Thoracic aorta (tissue), 2 donors: ENCODE measurements at places on chromosomes 11 and 22.

DNA sequence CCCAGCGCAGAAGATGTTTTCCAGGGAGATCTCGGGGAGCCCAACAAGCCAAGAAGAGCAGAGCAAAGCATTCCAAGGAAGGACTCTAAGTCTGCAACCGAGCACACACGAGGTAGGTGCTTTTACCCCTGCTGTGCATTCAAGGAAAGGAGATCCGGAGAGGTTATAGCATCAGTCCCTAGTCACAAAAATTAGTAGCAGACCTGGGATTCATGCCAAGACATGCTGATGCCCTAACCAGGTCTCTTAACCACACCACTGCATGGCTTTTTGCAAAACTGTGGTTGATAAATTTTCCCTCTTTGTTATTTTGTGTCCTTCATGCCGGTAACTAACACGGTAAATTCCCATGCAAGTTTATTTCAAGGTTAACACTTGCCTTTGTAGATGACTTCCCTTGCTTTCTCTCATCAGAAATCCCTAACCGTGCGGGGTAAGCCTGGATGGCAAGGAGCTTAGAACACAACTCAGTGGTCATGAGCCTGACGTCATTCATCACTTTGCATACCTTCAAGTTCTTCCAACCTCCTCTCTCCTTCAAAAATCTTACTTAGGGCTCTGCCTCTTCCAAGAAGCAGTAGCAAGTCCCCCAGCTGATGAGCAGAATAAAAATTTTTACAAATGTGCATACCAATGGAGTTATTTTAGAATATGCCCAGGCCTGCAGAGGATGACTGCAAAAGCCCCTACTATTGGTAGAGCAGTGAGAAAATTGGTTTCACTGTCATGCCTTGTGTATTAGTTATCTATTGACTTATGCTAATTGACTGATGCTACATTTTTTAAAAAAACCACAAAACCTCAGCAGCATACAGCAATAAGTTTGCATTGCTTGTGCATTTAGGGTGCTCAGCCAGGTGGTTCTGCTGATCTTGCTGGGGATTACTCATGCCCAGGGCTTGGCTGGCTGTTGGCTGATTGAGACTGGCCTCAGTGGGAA lies 465.1 kb downstream of the MN1 start:
- no peak for DNase-seq

- no peak for DNase-seq
Measured at GRCh38 chr11:102733232-102733875, 8.6 kb upstream of the MMP8 start.

- DNase-seq, result no peak
Measured at GRCh38 chr22:21736948-21737347, 1.4 kb upstream of the YPEL1 start.

- no peak for DNase-seq
Measured at GRCh38 chr11:117192401-117192875, 6.7 kb upstream of the TAGLN start.

DNA sequence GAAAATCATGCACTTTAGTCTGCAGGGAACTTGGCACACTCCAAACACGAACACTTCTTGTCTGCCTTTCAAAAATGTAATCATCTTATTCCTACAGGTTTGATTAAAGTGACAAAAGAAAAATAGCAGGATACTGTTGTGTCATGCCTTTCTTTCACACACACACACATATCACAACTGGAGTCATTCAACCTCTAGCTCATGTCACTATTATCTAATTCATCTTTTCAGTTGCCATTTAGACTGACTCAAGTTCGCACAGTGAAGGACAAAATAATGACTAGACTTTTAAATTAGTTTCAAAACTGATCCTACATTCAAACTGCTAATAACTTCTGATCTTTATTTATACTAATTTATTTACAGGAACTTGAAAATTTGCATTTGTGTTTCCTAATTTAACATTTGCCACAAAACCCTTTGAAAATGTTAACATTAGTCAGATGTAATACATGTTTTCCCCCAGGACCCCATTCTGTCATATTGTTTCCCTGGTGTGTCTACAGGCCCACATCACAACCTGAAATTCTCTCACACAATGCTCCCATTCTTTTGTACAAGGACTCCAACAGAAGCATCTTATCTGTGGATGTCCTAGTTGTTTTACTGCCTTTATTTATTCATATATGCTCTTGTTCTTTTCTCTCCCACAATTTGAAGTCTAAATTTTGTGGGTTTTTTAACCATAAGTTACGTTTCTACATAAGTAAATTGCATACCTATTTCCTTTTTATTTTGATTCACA lies 171.1 kb downstream of the GRIA4 start:
- no peak for DNase-seq
